Large intestine (tissue), 12 donors: ENCODE measurements at places on chromosomes 6 and 20. TPM values are rescaled to one million over a fixed set of nuclear protein-coding genes. Genes with fewer than 3 reads are reported as not detected.
A peak's percentile ranks its signal among the peaks of the same experiment; 100 is the strongest.

DNA sequence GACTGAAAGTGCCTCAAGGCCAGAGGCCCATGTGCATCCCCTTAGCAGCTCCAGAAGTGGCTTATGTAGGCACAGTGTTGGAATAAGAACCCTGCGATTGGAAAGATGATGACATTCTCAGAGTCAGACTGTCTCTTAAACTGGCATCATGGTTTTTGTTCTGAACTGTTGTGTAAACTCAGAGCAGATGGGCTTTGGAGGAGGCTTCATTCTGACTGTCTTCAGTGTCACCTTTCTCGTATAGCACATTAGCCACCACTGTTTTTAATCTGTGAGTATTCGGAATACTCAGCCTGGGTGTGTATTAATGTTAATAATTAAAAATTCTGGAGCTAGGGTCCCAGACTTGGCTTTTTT lies 140.9 kb downstream of the JARID2 start:
- DNase-seq, result no peak

- DNase-seq, result no peak
These were observed 76.3 kb downstream of the MTFR2 start for GRCh38 chr6:136173519-136174507.

DNA sequence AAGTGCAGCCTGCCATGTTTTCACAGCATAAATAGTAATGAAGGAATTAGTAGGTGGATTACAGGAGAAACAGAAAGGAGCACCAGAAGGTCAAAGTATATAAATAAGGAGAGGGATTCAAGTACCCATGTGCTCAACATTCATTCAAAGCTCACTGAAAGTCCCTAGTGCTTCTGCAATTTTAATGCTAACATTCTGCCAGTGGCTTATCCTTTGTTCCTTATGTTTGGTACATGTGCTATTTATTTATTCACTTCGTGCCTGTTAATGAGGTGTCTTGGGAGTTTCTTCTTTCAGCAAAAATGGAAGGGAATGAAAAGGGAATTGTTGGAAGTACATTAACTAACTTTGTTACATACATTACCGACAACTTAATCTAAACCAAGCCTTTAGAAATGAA lies 105.7 kb downstream of the CRYBG1 start:
- no peak for DNase-seq

- no peak for DNase-seq
These were observed 9.8 kb downstream of the SPATA2 start for GRCh38 chr20:49905415-49906091.

DNA sequence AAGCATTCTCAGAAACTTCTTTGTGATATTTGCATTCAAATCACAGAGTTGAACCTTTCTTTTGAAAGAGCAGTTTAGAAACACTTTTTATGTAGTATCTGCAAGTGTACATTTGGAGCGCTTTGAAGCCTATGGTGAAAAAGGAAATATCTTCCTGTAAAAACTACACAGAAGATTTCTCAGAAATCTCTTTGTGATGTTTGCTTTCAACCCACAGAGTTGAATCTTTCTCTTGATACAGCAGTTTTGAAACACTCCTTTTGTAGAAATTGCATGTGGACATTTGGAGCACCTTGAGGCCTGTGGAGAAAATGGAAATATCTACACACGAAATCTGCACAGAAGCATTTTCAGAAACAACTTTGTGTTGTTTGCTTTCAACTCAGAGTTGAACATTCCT lies 612.3 kb upstream of the ZNF337 start:
- no peak for DNase-seq

- DNase-seq, result no peak
These were observed 34.7 kb downstream of the CD24 start for GRCh38 chr6:106939848-106940247.

GRCh38 chr20:51995551-51995951 lies 193.2 kb upstream of the SALL4 start:
- peak; percentile 6 for DNase-seq

DNA sequence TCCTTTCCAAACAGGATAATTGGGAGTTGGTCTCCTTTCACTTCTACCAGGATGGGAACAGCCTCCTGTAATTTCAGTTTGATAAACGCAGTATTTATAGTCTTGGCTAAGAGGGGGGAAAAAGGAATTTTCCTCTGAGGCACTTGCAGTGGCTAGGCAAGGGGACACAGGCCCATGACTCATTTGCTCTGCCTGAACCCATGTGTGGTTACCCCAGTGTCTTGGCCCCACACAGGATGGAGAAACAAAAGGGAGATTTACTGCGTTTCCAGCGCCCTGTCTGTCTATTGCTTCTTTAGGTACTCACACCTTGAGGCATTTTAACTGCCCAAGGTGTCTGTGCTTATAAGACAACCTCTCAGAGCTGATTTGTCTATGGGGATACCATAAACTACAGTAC lies 74.8 kb upstream of the NEDD9 start:
- DNase-seq, result no peak

DNA sequence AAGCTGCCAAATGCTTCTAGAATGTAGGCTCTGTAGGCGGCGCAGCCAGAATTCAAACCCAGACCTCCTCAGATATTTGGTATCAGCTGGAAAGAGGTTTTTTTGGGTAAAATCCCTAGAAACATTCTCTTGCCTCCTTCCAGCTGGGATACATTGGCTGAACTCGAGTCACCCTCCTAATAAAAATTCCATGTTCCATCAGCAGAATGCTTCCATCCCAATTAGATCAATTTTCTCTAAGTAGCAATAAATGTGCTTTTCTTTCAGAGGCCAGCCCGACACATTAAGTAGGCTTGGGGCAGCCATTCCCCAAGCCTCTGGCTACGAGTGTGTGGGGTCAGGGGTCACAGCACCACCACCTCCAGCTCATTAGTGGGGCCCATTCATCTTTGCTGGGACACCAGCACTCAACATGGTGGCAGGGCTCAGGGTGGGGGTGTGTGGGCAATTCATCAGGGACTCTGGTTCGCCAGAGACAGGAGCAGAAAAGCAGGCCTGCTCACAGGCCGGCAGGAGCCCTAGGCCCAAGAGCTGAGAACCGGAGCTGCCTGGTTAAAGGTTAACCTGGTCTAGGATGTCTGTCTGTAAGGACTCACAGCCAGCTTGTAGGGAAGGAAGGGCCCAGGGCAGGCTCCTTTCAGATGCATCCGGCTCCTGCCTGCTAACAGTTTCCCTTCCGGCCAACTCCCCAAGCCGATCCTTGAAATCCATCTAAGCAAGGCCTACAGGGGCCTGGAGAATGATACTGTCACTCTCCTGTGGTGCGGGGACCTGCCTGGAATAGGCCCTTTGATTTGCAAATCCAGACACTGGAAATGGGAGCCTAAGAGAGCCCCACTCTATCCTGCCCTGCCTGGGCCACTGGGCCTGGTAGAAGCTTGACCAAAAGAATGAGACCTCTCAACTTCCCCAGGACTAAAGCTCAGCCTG lies 159.1 kb upstream of the TOP1 start:
- DNase-seq, result no peak

- peak; percentile 9 for DNase-seq
These were observed 219.2 kb downstream of the TRDN start for GRCh38 chr6:123417535-123417934.

- DNase-seq, result no peak
These were observed 447.8 kb downstream of the PTPRT start for GRCh38 chr20:42741906-42742305.

- no peak for DNase-seq
These were observed 13.4 kb downstream of the C20orf173 start for GRCh38 chr20:35515949-35516645.

DNA sequence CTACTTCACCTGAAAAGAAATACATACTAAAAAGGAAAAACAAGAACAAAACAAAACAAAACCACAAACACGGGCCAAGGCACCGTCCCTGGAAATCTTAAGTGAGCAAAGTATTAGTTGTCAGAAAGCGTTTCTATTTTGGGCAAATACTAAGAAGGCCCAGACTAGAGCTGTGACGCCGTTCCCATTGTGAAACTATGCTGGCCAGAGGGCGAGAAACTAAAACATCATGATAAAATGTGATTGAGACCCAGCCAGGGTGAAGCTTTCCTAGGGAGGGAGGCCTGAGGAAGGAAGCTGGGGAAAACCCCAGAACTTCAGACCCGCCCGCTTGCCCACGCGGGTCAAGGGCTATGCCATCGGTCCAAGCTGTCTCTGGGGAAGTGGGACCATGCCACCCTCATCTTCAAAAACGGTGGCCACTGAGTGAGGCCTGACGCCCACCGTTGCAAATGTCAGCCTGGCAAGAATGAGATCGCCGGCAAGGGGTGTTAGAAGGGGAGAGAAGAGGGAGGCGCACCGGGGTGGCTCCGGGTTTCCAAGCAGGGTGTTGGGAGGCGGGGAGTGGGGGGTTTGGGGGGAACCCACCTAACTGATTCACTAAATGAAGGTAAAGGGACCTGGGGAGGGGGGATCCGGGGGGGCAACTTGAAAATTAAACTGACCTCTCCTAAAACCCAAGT lies 1950.9 kb upstream of the DEFB115 start:
- DNase-seq, result no peak

DNA sequence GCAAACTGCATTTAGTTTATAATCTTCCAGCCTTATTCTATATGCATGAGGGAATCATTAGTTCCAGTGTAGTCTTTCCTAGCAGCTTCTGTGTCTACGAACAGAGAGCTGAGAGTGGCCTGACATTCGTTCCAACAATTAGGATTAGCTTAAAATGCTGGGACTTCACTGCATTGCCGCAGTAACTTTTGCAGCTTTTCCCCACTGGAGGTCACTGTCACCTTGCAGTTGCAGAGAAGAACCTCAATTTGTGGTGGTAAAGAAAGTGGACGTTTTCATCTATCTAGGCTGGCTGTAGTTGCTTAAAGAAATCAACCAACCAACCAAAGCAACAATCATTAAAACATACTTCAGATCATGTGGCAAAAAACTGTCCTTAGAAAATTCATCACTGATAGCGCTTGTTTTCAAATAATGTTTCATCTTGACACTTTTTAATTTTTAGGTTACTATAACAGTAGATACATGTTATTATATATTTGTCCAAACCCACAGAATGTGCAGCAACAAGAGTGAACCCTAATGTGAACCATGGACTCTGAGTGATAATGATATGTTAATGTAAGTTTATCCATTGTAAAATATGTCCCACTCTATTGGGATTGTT lies 12.2 kb downstream of the MYLK4 start:
- peak; percentile 32 for DNase-seq

GRCh38 chr6:27736686-27737085 lies 175.5 kb downstream of the OR2B2 start:
- DNase-seq, result no peak

DNA sequence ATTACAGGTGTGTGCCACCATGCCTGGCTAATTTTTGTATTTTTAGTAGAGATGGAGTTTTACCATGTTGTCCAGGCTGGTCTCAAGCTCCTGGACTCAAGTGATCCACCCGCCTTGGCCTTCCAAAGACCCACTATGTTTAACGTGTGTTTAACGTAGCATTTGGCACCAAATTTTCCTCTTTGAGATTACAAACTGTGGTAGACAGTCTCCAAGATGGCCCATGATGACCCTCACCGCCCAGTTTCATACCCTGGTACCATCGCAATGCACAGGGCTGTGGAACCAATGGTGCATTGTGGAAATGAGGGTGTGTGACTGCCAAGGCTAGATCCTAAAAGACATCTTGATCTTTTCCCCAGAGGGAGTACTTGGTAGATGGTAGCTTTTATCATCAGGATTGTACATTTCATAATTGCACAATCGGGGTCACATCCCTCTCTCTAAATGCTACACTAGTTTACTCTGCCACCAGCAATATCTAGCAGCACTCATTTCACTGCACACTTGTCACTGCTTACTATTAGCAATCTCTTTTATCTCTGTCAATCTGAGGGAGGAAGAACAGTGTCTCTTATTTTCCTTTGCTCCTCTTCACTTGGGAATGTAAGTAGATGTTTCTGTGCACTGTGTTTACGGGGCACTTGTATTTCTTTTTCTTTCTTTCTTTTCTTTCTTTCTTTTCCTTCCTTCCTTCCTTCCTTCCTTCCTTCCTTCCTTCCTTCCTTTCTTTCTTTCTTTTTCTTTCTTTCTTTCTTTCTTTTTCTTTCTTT lies 96.9 kb downstream of the NOL4L start:
- DNase-seq, result no peak

GRCh38 chr20:33853507-33853813 lies 42.3 kb downstream of the CHMP4B start:
- no peak for DNase-seq

DNA sequence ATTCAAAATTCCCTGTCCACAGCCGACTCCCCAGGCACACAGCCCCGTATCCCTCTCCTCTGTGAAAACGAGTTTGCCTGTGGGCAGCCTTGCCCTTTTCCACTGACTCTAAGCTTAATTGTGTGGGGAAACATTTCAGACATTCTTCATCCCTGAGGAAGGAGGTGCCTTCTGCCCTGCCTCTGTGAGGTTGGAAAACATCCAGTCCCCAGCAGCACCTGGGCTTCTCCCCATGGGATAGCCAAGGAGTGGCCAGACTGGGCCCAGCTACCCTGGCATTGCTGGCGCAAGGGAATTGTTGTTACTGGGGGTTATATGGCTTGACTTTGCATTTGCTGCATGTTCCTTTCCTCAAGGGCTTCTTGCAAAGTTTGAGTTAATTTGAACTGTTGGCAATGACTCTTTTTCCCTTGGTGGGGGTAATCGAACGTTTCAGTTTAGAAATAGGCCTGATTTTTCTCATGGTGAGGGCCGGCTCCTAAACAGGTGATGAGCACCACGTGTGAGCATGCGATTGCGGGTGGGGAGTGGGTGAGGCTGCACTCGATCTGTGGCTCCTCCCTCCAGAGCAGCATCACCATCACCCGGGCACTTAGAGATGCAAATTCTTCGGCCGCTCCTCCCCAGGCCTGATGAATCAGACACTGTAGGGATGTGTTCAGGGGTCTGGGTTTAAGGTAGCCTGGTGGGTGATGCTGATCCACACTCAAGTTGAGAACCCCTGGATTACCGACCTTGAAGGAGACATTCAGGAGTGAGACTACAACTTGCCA lies 29.9 kb downstream of the GABRR2 start:
- no peak for DNase-seq

DNA sequence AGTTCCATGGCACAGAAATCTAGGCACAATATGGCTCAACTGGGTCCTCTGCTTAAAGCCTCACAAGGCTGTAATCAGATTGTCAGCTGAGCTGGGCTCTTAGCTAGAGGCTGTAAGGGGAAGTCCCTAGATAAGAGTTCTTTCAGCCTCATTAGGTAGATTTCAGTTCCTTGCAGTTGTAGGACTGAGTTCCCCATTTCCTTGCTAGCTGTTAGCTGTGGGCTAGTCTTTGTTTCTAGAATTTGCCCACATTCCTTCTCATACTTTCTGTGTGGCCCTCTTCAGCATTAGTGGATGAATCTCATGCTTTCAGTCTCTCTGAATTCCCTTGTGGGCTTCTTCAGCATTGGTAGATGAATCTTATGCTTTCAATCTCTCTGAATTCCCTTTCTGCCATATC lies 71.0 kb upstream of the MRAP2 start:
- no peak for DNase-seq

GRCh38 chr6:117467876-117468275 lies 14.6 kb upstream of the DCBLD1 start:
- no peak for DNase-seq

The RRAGD gene
- polyA plus RNA-seq, result 60.9 TPM

The SDCBP2 gene
- 62.8 TPM for polyA plus RNA-seq

The ANKEF1 gene
- 6.9 TPM for polyA plus RNA-seq

The PFDN4 gene
- polyA plus RNA-seq, result 42.2 TPM

The ADIG gene
- not detected for polyA plus RNA-seq

The CRISP3 gene
- polyA plus RNA-seq, result 0.06 TPM
